T-helper 17 cell (primary cell): ENCODE measurements at places on chromosomes 4 and X. TPM values are rescaled to one million over a fixed set of nuclear protein-coding genes. Genes with fewer than 3 reads are reported as not detected.

The ARR3 gene
- total RNA-seq, result not detected

The SPANXB1 gene
- not detected for total RNA-seq

The CFAP47 gene
- not detected for total RNA-seq

The PLAC1 gene
- total RNA-seq, result not detected

The CLNK gene
- total RNA-seq, result 0.39 TPM

- no peak for DNase-seq
Observed at GRCh38 chr4:152680988-152681603, 1.3 kb upstream of the TMEM154 start.

- no peak for DNase-seq
Observed at GRCh38 chr4:10983268-10983667, 298.7 kb upstream of the CLNK start.

DNA sequence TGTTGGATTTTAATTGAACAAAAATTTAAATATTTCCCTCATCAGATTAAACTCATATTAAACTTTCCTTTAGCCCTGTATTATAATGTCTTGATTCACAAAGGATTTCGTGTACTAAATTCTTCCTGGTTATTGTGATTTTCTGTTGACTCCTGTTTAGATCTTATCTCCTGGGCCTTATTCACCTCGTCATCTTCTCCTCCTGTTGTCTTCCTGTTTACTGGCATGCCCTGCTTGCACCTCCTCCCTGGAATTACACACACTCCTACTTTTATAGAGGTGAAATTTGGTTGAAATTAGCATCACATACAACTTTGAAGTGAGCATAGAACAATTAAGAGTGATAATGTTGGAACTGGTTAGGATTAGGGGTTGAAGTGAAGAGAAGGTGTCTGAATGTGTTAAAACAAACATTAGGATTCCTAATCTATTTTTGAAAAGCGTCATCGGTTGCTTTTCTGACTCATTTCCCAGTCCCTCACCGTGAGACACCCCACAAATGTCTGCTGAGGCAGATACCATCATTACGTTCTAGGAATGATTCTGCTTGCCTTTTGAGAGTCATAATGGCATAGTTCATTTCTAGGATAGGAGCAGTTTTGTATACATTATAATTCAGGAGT is 32.5 kb downstream of the TLL1 start:
- no peak for DNase-seq

GRCh38 chrX:13837290-13837745 is 20.4 kb upstream of the GPM6B start:
- no peak for DNase-seq

- DNase-seq, result no peak
Observed at GRCh38 chr4:3308691-3309090, 15.9 kb downstream of the RGS12 start.

DNA sequence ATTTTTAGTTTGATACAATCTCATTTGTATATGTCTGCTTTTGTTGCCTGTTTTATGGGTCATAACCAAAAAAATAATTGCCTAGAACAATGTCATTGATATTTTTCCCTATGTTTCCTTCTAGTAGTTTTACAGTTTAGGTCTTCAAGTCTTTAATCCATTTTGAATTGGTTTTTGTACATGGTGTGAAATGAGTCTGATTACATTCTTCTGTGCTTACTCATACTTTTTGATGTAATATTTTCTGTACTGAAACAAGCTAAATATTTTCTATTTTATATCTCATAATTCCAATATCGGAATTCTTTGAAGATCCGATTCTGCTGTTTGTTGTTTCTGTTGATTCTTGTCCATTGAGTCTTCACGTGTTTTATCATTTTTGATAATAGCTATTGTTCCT is 10.6 kb downstream of the TMEM156 start:
- no peak for DNase-seq

DNA sequence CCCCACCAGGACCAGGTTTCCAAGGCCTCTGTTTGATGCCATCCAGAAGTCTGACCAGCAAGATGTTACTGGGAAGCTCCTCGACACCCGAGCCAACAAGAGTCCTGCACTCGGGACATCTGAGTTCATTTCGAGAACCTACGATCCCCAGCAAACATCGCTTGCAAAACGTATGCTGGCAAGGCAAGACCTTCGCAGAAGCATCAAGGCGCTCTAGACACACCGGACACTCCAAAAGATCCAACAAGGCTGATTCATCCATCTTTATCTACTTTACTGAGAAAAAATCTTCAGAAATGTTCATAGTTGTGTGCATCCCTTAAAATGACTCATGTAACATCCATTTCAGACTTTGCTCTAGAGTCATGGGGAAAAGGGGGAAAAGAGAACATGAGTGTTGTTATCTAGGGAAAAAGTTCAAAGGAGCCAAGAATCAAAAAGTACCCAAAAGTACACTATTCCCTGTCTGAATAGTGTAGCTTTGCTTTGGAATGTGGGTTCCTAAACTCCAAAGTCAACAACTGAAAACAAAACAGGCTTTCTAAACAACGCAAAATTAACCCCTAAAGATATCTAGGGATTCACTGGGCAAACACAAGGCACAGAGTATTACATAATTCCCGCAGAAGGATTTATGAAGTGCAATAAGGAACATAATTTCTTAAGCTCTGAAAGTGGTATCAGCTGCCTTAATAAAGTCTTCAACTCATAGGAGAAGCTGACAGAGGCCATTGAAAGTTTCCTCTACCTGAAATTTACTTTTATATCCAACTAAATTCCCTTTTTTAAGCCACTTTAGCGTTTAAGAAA is 1.6 kb downstream of the SH3RF1 start:
- DNase-seq, result no peak

DNA sequence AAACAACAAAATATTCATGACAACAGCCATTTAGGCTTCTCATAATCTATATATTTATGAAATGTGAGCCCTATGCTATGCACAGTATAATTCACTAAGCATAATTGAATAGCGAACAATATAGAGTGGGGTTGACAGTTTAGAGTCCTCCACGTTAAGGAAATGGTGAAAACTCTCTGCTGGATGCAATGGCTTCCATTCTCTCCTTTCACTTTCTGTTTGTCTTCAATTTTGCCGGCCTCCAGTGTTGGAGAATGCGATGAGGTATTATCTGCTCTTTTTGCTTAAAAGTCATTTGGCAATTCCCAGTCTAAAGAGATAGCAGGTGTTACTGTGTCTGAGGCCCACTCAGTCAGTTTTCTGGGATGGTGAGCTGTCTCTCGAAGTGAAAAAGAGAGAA is 52.1 kb downstream of the NPY5R start:
- no peak for DNase-seq

- no peak for DNase-seq
Observed at GRCh38 chr4:73442275-73442674, 6.3 kb downstream of the AFP start.

GRCh38 chr4:151771664-151772063 is 10.9 kb upstream of the GATB start:
- no peak for DNase-seq

DNA sequence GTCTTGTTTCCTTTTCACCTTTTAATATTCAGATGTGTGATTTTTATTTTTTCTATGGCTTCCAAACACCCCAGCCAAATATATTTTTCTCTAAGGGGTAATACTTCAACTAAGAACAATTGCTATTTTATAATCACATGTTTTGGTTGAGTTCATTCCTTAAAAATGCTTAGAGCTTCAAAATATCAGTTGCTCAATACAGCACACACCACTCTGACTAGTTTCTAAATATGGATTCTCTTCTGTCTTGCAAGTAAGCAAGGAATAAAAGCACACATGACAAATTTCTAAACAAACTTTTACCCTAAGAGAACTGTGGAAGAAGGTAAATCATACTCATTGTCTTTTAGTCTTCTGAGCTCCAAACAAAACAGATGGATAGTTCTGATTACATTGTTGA is 27.2 kb downstream of the ANTXR2 start:
- no peak for DNase-seq

GRCh38 chr4:94461506-94461905 is 9.8 kb downstream of the PDLIM5 start:
- DNase-seq, result no peak

GRCh38 chr4:94304365-94304971 is 38.2 kb downstream of the HPGDS start:
- no peak for DNase-seq

GRCh38 chr4:107902715-107903114 is 28.6 kb upstream of the CYP2U1 start:
- no peak for DNase-seq

GRCh38 chrX:68568136-68568535 is 69.3 kb downstream of the YIPF6 start:
- DNase-seq, result no peak
